Posterior vena cava (tissue), 2 donors: ENCODE measurements at places on chromosomes 7 and 10.

DNA sequence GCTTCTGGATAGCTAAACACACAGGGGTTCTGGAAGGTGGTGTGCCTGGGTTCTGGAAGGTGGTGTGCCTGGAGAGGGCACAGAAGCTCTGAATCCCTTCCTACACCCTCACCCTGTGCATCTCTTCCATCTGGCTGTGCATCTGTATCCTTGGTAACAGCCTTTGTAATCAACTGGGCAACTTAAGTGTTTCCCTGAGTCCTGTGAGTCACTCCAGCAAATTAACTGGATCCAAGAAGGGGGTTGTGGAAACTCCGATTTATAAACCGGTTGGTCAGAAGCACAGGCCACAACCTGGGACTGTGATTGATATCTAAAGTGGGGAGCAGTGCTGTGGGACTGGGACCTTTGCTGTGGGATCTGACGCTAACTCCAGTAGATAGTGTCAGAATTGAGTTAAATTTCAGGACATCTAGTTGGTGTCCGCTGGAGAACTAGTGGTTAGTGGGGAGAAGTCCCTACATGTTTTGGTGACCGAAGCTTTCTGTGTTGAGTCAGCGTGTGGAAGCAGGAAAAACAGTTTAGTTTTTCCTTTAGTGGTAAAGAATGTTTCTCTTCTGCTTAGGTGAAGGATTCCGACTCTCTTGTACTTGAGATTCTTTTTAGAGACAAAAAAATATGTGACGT, 228.1 kb downstream of the BMPER start:
- DNase-seq = no peak

GRCh38 chr7:137970253-137970975, 31.5 kb downstream of the CREB3L2 start:
- no peak for DNase-seq

- no peak for DNase-seq
These were observed 46.3 kb downstream of the INSYN2A start for GRCh38 chr10:127150136-127150535.

GRCh38 chr7:156722043-156722826, 81.7 kb downstream of the RNF32 start:
- no peak for DNase-seq

GRCh38 chr7:55066524-55066923, 47.7 kb downstream of the EGFR start:
- DNase-seq = no peak
